ENCODE measurements at places on chromosomes 12 and 14.
A peak's percentile ranks its signal among the peaks of the same experiment; 100 is the strongest.

GRCh38 chr12:70664465-70664881, 27.2 kb upstream of the PTPRB start:
- no peak for DNase-seq

DNA sequence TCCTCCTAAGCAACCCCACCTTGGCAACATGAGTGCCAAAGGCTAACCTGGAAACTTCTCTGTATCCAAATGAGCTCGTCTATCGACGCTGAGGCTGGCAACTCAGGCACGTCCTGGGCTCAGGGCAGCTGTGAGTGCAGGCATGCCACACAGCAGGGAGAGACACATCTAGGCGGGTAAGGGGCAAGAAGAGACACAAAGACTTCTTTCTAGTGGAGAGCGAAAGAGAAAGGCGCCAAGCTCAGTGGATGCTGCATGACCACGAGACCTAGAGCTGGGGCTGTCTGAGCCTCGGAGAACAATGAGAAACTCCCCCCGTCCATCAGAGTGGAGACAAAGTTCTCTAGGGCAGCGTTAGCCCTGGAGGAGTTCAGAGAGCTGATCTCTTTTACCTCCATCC, 170.4 kb downstream of the CALM1 start:
- DNase-seq = no peak

DNA sequence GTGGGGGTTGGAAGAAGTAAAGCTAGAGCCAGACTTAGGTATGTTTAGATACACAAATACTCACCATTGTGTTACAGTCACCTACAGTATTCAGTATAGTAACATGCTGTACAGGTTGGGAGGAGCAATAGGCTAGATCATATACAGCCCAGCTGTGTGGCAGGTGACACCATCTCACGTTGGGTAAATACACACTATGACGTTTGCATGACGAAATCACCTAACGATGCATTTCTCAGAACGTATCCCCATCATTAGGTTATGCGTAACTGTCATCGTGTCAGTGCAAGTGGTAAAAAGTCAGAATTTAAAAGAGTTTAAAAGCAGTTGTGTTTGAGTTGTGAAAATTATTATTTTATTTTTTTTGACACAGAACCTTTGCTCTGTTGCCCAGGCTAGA, 167.1 kb downstream of the APAF1 start:
- no peak for DNase-seq

- DNase-seq = no peak
These were observed 16.5 kb downstream of the NINJ2 start for GRCh38 chr12:646442-647384.

DNA sequence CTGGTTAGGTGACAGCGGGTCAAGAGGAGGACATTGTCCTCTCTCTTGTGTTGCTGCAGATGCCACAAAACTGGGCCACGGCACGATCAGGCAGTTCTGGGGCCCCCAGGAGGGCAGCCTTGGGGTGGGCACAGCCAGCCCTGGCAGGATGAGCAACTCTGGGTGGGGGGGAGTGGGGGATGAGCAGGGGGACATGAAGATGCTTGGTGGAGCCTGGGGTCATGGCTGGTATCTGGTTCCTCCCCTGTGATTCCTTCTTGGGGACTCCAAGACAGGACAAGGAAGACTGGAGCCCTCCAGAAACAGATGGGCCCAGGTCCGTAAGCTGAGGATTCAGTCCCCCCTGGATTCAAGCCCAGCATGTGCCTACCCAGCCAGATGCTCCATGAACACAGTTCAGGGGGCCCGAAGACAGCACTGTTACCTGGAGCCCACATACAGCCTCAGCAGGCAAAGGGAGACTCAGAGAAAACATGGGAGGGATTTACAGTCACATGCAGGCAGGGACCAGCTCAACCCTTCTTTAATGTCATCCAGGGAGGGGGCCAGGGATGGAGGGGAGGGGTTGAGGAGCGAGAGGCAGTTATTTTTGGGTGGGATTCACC, 10.4 kb downstream of the SERPINA1 start:
- no peak for DNase-seq

DNA sequence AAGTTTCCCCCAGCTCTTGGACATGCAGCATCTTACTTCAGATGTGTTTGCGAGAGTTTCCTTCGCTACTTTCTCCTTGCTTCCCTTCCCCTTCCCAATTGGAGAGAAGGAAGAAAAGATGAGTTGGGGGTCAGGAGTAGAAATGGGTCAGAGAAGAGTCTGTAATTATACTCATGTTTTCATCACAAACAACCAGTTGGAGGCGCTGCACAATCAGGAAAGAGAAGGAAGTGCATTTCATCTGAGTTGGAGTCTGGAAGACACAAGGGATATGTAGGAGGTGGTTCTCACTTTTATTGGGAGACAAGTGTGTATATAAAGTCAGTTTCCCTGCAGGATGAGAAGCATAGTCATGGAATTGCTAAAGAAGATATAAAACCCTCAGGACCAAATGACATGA, 31.3 kb upstream of the VSX2 start:
- DNase-seq = no peak

- peak; percentile 53 for DNase-seq
These were observed 149.0 kb downstream of the PRKCH start for GRCh38 chr14:61470261-61470960.

DNA sequence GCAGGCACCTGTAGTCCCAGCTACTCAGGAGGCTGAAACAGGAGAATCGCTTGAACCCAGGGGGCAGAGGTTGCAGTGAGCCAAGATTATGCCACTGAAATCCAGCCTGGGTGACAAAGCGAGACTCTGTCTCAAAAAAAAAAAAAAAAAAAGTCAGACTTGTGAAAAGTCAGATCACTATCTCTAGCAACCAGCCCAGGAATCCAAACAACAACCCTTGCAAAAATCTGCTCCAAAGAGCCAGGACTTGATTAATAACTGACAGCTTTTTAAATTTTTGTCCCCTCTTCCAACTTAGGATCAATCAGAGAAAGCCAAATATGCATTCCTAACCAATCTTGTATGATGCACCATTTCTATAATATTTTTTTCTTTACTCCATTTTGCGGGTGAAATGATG, 7.7 kb upstream of the NFATC4 start:
- DNase-seq = no peak

GRCh38 chr12:90940872-90941499, 14.0 kb downstream of the CCER1 start:
- peak; percentile 21 for DNase-seq

DNA sequence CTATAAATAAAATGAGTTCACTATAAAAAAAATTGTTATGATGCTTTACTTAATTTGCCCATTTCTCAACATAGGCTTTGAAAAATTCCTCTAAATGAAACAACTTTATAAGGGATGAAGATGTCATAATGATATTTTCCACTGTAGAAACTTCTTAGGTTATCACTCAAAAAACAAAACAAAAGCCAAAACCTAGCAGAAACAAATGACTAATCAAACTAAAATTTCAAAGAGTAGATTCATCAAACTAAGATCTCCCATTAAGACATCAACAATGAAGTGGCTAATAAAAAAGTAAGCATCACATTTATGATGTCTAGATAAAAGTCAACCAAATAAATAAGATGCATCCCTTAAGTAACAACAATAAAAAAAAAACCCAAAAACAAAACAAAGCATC, 36.9 kb upstream of the TTC7B start:
- DNase-seq = no peak

- no peak for DNase-seq
These were observed 87.2 kb downstream of the SPRING1 start for GRCh38 chr12:116650585-116651087.

GRCh38 chr14:20857630-20858261, 33.4 kb upstream of the RNASE3 start:
- DNase-seq = peak; percentile 36

DNA sequence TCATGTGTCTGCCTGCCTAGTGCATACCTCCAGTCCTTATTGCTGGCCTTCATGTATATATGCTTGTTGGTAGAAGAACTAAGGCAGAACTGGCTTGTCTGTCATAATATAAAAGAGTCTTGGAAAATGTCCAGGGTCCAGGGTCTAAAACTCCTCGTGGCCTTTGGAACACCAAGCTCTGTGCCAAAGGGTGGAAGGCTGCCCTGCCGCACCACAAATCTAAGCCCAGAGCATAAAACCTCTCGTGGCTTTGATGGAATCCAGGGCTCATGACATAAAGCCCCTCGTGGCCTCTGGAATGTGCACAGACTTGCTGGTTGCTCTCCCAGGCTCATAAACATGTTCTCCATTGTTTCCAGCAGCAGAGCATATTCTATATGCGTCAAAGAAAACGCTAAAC, 107.9 kb downstream of the BBS10 start:
- no peak for DNase-seq

DNA sequence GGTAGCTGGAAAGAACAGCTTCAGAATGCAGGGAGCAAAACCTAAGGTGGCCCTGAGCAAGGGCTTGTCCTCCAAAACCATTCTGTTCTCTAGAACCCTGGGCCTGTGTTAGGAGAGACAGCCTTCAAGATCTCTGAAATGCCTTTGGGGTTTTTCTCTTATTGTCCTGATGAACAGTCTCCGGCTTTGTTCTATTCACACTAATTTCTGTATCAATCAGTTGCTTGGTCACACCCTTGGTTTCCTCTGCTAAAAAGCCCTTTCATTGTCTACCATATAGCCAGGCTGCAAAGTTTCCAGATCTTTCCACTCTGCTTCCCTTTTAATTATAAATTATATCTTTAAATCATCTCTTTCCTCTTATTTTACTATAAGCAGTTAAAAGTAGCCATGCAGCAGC, 219.9 kb upstream of the ARID2 start:
- DNase-seq = no peak

DNA sequence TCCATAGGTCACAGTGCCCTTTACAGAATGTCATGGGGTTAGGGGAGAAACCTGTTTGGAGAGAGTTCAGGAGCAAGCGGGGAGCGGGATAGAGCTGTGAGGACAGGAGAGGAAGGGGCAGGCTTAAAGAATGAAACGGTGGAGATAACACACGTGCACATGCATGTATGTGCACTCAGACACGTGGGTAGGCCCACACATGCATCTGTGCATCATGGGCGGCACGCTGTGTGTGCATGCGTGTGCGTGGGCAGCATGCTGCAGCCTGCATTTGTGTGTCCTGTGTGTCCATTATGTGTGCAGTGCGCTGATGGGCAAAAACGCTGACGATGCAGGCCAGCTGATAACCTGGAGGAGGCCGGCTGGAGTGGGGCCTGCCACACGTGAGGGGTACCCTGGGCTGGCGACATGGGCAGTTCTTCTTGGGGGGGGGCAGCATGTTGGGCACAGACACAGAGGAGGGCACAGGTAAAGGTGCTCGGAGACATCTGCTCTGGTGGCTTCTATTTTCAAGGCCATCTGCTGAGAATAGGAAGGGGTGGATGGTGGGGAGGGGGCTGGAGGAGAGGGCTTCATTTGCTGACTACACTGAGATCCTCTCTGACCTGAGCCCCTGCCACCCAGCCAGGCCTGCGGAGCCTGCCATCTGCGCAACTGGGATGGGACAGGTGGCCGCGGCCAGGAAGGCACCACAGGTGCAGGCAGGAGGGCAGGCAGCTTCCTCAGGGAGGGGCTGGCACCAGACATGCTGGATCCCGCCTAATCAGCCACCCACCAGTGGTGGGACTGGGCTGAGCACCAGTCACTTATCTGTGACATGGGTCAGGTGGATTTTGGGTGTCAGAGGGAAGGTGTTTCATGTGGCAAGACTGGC, 4.6 kb upstream of the ANKRD9 start:
- no peak for DNase-seq

DNA sequence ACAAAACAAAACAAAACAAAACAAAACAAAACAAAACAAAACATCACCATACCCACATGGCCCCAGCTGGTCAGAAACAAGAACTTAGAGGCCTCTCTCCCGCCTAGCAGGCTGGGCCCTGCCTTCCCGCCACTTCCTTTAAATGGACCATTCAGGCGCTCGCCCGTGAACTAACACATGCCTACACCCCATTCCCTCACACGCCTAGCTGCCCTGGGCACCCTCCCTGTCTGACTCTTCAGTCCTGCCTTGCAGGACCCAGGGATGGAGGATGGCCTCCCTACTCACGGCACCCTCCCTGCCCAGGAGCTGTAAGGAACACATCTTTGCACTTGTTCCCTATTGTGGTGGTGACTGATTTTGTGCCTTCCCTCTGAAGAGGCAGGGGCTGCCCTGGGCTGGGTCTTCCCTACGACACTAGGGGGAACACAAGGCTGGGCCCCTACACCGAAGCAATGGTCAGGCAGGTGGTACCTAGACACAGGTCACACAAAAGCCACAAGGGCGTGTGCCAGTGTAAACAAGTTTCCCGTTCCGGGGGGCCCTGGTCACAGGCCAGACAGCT, 21.5 kb downstream of the P2RX2 start:
- no peak for DNase-seq

DNA sequence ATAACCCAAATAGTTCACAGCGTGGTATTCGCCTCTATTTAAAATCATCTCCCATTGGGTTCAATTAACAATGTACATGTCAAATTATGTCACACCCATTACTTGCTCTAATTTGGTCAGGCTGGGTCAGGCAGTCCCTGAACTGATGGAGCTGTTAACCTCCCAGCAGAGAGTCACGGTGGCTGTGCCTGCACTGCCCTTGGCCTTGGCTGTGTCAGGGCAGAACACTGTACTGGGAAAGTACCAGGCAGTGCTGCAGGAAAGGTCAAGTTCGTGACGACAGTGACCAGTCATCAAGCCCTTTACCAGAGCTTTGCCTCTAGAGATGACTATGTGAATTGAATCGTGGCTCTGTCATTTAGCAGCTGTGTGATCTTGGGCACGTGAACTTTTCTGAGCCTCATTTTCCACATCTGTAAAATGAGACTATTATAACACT, 100.0 kb downstream of the ARF6 start:
- DNase-seq = peak; percentile 49

Data from hepatic stellate cell (primary cell).